ENCODE measurements at places on chromosomes 5 and 9.

- no peak for DNase-seq
Measured at GRCh38 chr9:130395810-130396435, 48.8 kb upstream of the ASS1 start.

DNA sequence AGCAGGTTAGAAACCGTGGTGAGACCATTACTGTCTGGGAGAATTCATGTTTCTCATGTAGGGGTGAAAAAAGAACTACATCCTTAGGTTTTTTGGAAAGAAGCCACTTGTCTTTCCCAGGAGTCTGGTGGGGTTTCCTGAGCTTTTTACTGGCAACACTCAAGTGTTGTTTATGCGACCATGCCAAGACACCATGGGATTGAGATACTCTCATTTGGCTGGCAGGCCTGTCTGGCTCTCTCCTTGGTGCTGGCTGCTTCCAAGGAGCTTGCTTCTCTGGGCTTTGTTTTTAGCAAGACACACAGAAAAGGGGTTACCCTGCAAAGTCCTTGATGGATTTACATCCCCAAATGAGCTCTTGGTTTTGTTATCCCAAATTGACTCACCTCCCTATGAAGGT is 80.9 kb upstream of the ISL1 start:
- no peak for DNase-seq

DNA sequence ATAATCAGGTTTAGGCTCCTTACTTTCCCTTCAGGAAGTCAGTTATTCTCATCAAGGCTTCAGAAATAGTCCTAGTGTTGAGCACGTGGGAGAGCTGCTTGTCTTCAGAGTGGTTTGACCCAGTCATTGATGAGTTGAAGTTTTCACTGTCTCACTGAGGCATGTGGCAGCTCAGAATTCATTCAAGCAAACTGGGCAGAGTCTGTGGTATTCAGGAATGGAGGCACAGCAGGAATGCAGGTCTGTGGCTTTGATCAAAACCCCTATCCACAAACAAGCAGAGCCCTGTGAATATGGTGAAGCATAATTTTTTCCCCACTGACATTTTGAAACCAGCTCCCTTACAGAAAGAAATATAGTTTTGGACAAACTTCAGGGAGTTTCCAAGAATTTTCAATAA is 207.3 kb downstream of the CD180 start:
- DNase-seq = no peak

DNA sequence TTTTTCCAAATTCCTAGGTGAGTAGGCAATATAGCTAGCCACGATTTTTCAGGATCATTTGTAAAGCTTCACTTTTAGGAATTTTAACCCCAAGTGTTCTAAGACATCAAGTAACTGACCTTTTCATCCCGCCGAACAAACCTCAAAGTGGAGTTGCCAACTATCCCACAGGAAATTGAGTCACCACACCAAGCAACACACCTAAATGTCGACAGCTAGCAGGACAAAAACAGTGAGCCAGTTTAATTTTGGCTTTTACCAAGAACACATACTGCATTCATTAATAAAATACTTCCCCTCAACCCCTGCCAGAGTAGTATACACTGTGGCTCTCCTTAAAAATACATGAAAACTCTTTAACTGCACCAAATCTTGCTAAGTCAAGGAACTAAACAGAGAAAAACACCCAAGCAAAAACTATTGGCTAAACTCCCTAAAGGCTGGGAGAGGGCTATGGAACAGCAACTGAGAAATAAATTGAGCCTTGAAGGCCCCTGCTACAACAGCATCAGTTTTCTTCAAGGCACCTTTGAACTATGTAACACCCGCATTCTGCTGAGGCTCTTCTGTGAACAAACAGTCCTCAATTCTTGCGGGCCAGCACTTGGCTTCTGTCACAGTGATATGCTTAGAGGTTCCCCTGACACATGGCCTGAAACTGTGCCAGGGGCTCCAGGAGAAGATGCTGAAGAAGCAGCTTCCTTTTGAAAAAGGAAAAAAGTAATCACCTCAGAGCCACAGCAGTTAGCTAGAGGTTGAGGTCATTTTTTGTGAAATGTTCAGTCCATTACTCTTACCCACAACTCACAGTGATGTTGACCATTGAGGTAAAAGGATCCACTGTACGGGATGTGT is 459.6 kb downstream of the RAB3C start:
- peak; percentile 20 for DNase-seq

- no peak for DNase-seq
Measured at GRCh38 chr9:14482856-14483255, 168.9 kb upstream of the NFIB start.

- peak; percentile 47 for DNase-seq
Measured at GRCh38 chr9:133238851-133239532, 29.9 kb upstream of the OBP2B start.

GRCh38 chr9:2418619-2419018 is 203.0 kb upstream of the VLDLR start:
- peak; percentile 57 for DNase-seq

GRCh38 chr5:69137807-69138206 is 29.1 kb upstream of the CCNB1 start:
- no peak for DNase-seq

- DNase-seq = no peak
Measured at GRCh38 chr5:154109416-154110106, 70.8 kb downstream of the MFAP3 start.

- DNase-seq = peak; percentile 32
Measured at GRCh38 chr5:174751154-174752000, 27.0 kb downstream of the MSX2 start.

DNA sequence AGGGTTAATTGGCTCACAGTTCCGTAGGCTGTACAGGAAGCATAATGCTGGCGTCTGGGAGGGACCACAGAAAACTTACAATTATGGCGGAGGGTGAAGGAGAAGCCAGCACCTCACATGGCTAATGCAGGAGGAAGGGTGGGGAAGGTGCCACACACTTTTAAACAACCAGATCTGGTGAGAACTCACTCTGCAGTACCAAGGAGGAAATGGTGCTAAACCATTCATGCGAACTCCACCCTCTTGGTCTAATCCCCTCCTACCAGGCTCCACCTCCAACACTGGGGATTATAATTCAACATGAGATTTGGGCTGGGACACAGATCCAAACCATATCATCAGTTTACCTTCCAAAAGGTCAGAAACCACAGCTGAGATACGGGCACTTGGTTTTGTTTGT is 122.9 kb downstream of the PDZD2 start:
- no peak for DNase-seq

DNA sequence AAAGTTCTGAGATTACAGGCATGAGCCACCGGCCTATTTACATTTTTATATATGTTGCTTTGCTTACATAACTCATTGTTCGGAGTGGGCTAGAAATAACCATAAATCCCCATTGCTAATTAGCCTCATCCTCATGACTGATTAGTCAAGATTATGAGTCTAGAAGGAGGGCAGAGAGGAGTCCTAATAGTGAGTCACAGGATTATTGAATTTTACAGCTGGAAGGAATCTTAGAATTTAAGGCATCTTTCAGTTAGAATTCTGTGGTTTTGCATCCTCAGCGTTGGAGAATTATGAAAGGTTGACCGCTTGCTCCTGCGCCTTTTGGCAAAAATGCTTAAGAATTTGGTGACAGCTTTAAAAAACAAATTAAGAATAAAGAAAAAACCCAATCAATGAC is 2.6 kb upstream of the PBX3 start:
- no peak for DNase-seq

DNA sequence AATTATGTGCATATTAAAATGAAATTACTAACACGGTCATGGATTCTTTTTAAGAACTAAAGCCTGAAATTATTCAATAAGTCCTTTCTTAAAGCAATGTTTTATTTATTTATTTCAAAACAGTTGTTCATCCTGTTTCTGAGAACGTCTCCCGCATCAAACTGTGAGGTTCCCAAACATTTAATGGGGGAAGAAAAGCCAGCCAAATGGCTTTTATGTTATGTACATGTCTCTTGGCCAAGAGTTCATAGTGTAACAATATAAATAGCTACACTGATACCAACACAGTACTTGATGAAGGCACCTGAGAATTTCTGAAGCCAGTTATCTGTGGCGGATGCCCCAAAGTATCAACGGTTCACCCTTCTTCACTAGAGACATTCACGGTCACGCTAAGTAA is 15.7 kb downstream of the TTF1 start:
- DNase-seq = no peak

GRCh38 chr5:36017622-36018021 is 26.4 kb upstream of the UGT3A1 start:
- no peak for DNase-seq

- no peak for DNase-seq
Measured at GRCh38 chr5:83715236-83716065, 5.2 kb downstream of the HAPLN1 start.

GRCh38 chr5:65050140-65050539 is 281.4 kb downstream of the CWC27 start:
- no peak for DNase-seq

- no peak for DNase-seq
Measured at GRCh38 chr9:80691229-80691628, 998.1 kb downstream of the TLE1 start.

DNA sequence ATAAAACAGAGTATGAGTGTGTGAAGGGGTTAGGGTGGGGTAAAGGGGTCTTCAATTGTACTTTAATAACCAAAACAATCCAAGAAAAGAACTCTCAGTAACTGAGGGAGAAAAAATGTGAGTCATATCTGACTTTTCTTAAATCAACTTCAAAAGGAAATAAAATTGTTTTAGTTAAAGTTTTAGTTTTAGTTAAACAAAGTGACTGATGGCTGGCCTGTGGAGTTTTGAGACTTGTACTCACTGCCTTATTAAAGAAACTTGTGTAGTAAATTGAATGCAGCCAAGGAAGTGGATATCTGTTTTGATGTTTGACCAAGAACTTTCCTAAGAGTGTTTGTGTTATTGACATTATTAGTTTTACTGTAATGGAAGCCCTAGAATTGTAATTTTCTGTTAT is 2032.6 kb downstream of the MAT2B start:
- no peak for DNase-seq

DNA sequence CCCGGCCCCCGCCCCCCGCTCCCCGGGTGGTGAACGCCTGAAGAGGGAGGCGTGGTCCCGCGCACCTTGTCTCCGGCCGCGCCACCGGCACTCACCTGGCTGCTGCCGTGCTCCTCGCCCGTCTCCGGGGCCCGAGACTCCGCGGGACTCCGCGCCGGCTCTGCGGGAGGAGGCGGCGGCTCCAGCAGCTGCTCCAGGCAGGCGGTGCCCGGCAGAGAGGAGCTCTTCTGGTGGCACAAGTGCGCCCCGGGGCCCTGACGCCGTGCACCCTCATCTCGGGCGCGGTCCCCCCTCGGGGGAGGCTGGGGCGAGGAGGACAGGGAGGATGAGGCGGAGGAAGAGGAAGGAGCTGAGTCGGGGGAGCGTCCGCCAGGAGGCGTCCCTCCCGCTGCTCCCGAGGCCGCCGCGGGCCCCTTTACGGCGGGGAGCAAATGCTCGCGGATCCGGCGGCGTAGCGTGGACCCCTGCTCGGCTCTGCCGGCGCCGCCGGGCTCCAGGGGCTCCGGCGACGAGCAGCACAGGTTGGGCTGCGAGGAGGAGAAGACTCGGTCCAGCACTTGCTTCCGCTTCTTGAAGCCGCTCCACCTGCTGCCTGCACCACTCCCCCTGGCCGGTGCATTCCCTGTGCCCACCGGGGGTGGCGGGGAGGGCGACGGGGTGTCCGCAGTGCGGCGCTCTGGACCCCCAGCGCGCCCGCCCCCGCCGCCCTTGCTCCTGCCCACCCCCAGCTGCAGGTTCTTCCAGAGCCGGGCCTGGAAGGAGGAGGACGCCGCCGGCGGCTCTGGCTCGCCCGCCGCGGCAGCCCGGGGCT is 928 bp downstream of the MCTP1 start:
- peak; percentile 57 for DNase-seq

DNA sequence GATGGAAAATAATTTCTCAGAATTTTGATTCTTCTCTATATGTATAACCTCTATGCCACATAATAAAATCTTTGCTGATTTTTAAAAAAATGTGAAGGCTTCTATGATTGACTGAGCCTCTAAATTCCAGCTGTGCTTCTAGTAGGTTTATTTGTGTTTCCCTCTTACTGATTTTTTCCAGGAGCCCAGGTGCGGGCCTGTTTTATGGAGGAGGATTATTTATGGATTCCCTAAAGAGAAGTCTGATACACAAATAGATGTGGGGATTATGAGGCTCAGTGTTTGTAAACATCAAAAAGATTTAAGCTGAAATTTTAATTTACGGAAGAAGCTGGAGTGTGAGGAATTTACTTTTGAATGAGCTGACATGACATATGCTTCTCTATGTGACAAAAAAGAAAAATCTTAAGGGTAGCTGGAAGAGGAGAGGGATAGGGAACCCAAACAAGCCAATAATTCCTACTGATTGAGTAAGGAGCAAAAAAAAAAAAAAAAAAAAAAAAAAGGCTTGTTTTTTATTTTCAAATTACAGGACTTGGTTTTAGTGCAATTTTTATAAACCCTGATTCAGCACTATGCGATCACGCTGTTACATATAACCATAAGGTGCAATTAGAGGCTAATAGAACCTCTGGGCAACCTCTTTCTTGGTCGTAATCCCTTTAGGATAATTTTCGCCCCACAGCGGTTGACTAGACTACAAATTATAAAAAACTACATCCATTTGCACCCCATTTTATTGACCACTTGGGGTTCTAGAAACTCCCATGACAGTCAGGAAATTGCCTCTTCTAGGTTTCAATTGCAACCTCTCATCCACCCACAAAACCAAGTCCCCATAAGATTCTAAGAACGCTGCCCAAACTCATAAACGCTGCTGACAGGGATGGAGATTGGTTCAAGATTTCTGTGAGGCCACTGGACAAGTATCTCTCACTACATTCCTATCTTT is 44.4 kb upstream of the RAI14 start:
- DNase-seq = no peak

DNA sequence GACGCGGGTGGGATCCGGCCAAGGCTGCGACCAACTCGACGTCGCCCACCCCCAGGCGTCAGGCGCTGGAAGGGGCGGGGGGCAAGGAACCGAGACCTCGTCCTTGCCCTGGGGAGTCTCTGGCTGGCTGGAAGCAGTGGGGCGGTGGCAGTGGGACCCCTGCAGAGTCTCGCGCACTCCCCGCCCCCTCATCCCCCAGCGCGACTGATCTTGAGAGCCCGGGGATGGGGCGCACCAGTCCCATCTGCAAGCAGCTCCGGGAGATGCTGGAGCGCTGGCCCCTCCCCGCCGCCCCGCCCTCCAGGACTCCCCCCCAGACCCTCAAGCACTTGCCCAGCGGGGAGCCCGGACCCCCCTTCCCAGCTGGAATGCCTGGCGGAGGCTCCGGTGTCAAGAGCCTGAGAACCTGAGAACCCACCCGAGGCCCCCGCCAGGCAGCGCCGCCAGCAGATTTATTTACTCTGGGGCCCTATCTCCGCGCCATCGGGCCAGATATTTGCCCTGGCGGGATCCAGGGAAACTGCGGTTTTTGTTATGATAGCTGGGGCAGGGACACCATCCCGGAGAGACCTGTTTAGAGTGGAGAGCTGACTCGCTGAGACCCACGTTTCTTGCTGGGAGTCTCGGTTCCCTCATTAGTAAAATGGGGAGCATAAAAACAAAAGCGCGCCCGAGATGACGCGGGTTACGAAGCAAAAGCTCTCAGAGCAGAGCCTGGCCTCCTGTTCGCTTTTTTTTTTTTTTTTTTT is 1.2 kb downstream of the PRRT1B start:
- peak; percentile 47 for DNase-seq

GRCh38 chr5:137214446-137215189 is 284.5 kb downstream of the SPOCK1 start:
- DNase-seq = no peak

GRCh38 chr5:42462083-42462482 is 38.8 kb downstream of the GHR start:
- DNase-seq = no peak

GRCh38 chr9:93057042-93057702 is 1.3 kb upstream of the SUSD3 start:
- no peak for DNase-seq

GRCh38 chr9:129610473-129611306 is 10.2 kb downstream of the C9orf50 start:
- DNase-seq = peak; percentile 87

- DNase-seq = no peak
Measured at GRCh38 chr5:139148306-139148705, 49.9 kb downstream of the SIL1 start.

All from right hindlimb (tissue), 1 donor.